ENCODE measurements at places on chromosomes 1 and 21. TPM values are rescaled to one million over a fixed set of nuclear protein-coding genes. Genes with fewer than 3 reads are reported as not detected.
A peak's percentile ranks its signal among the peaks of the same experiment; 100 is the strongest.

DNA sequence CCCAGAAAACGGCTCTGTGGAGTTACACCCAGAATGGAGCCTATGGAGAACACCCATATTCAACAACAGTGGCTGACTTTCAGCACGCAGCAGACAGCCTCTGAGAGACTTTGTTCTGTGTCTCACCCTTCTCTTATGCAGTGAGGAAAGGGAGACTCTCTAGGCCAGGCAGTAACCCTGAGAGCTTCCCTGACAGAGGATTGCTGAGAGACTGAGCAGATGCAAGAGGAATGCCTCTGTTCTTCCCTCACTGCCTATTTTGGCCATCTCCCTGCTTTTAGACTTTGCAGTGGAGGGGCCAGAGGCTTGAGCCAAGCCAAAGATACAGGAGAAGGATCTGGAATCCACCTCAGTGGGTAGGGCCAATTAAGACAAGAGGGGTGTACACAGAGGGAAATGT, 41.8 kb upstream of the SLC16A1 start:
- DNase-seq, result no peak

DNA sequence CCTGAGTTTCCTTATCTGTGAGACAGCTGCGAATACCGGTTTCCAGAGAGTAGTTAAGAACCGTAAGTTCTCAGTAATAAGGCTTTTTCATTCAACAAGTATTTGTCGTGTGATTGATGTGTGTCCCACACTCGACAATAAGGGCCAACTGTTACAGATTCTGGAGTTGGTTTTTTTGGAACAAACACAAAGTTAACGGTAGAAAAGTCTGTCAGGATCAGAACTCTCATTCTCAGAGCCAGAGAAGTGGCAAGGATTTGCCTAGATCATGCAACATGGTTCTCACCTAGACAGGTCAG, 837 bp downstream of the NUDC start:
- DNase-seq, result no peak

- DNase-seq, result no peak
Observed at GRCh38 chr1:7229696-7230631, 444.7 kb downstream of the CAMTA1 start.

The RAB7B gene
- total RNA-seq, result not detected

The UBAP2L gene
- total RNA-seq, result 128 TPM

DNA sequence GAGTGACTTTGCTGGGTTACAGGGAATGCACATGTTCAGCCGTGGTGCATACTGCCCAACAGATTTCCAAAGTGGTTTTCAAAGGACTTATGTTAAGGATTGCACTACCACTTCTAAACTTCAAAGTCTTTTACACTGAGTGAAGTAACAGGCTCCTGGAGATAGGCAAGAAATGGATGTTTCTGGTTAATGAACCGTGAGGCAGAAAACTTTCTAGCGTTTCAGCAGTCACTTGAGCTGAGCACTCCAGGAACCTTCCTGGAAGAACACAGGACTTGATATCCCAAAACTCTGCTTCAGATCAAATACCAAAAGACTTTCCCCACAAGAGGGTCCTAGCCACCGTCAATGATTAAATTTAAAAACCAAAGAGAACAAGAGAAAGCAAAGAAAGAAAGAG, 74.3 kb upstream of the ATP1A1 start:
- DNase-seq, result no peak

DNA sequence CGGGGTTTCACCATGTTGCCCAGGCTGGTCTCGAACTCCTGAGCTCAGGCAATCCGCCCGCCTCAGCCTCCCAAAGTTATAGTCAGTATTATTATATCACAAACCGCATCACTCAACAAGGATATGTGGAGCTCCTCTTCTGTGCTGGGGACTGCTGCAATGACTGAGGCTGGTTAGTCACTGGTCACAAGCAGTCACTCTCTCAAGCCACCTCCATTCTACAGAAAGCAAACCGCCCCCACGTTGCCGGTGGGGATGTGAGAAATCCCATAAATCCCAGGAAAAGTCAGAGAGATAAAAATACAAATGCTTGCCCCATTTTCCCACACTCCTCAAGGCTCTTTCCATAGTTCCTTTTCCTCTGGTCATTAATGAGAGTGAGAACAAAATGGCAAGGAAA, 155.7 kb downstream of the ADSS2 start:
- no peak for DNase-seq

GRCh38 chr1:218376722-218377121, 31.6 kb downstream of the TGFB2 start:
- peak; percentile 72 for DNase-seq

DNA sequence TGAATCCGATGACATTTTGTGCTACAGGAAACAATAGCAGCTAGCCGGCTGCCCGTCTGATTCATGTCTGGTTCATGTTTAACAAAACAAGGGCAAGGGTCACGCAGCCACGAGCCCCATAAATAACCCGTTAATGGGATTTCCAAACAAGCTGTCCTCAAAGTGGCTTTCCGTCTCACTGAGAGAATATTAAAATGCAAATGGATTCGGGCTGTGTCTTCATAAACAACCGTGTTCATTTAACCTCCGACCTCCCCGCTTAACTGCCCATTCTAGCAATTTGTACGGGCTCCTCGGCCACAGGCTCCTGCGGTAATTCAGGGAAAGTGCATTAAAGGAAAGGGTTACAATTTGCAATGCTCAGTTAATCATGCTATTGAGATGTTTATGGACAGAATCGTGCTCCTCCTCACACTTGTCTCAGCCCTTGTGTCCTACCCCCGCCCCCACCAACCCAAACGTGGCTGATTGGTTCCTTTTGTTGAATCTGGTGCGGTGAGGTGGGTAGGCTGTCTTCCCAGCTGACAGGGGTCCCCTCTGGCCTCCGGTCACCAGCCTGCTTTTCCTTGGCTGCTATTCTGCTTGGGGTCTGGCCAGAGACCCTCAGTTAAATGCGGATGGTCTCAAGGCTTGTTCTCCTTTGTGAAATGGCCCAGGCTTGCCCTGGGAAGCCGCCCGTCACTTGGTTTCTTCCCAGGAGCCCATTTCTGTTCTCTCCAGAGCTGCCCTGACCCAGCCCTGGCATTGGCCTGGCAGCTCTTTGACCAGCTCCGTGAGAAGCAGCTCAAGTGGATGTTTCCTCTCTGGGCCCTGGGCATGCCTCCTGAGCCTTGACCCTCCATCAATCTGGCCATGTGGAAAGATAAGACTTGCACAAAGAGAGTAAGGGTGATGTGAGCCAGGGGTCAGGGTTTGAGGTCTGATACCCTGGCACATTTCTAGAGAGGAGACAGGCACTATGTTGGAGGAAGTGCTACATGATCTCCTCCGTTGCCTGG, 200.7 kb upstream of the POU3F1 start:
- peak; percentile 55 for DNase-seq

DNA sequence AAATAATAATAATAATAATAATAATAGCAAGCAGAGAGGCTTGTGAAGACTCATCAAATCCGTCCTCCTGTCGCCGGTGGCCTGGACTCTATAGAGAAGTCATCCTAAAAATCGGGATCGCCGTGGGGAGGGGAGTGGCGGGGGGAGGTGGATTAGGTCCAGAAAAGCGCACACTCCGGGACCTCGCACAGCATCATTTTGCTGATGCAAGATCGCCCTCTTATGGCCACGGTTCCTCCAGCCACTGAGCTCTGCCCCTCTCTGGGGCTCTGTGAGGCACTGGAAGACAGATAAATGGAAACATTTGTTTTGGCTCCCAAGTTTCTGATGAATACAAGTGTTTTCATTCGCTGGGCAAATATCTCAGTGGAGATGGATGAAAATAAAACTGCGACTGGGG, 612.0 kb downstream of the MATN1 start:
- DNase-seq, result peak; percentile 71

- DNase-seq, result no peak
Observed at GRCh38 chr21:45318556-45319404, 31.1 kb upstream of the POFUT2 start.

- no peak for DNase-seq
Observed at GRCh38 chr1:245807306-245807705, 652.5 kb downstream of the KIF26B start.

DNA sequence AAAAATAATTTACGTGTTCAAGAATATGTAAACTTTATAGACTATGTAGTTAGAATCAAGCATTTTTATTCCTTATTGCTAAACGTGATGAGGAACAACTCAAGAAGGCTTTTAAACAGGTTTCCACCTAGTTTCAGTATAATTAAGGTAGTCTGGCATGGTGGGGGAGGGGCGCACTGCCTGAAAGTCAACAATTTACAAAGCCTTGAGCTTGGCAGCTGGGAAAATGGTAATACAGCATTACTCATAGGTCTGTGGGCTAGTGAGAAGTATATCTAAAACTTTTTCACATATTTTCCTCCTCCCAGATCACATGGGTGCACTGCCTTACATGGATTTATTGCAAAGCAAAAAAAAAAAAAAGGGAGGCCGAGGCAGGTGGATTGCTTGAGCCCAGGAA, 75.2 kb downstream of the EVI5 start:
- peak; percentile 72 for DNase-seq

DNA sequence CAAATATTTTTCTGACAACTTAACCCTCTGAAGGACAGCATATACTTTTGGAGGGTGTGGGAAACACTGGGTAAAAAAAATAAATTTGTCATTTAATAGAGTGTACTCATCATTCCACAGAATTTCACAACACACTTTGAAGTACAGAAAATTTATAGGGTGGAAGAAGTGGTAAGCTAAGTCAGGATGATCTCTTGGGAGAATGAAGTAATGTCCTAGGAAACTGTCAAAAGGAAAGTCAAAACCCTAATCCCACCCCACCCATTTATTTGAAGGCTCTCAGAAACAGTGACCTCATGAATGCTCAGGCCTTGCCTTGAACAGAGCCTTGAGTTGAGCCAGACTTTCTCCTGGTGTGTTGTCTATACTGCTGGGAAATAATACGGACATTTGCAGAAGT, 7.3 kb upstream of the UAP1 start:
- no peak for DNase-seq

GRCh38 chr1:90650401-90650800, 66.7 kb downstream of the BARHL2 start:
- no peak for DNase-seq

The SLC16A4 gene
- total RNA-seq, result 0.29 TPM

- DNase-seq, result peak; percentile 63
Observed at GRCh38 chr1:113615425-113615824, 143.9 kb downstream of the PHTF1 start.

DNA sequence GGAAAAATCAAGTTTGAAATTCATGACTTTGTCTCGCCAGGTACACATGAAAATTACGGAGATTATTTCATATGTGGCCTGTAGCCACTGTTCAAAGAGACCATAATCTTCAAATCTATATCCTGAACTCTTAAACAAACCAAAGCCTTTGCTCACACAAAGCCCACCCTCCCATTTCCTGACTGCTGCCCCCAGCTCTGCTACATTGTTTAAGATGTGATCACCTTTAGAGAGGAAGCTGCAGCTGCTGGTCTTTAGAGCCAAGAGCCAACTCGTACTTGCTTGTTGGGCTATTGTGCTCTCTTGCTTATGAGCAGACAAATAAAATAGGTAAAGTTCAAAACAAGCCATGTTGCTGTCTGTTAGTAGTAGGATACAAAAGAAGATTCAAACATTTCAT, 71.9 kb downstream of the DTL start:
- DNase-seq, result no peak

GRCh38 chr21:42859891-42860230, 19.5 kb downstream of the WDR4 start:
- DNase-seq, result no peak

The HPDL gene
- total RNA-seq, result not detected

DNA sequence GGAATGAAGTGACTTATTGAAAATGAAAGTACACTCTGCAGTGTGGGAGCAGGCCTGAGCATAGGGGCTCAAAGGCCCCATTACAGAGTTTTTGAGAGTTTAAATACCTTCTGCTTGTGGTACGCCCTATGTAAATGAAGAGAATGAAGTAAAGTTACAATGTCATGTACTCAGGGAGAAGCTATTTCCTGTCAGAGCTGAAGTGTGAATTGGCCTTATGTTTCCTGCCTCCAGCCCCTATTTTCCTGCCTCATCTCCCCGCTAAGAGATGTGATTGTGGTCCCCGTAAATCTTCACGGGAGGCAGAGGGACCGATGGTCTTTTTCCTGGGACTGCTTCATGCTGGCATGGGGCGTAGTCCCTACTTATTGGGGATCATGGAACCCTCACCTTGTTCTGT, 2.5 kb upstream of the ZNF683 start:
- DNase-seq, result no peak

DNA sequence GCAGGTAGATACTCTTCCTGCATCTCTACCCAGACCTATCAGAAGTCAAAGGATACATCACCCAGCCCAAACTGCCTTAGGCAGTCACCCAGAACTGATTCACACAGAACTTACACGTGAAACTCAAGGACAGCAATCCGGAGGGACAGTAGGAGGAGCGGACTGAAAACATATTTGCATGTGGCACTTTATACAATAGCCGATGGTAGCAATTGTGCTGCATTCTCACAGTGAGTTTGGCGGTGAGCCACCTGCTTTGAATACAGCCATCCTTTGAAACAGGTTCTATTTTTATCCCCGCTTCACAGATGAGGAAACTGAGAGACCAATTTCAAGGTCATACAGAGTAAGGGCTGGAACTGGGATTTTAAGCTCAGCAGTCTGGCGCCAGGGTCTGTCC, 69.5 kb downstream of the EDEM3 start:
- no peak for DNase-seq

The CFAP45 gene
- 1.6 TPM for total RNA-seq

The FAM177B gene
- total RNA-seq, result not detected

- DNase-seq, result peak; percentile 39
Observed at GRCh38 chr1:32337855-32338636, 2.0 kb upstream of the MARCKSL1 start.

The PLA2G2F gene
- 0.18 TPM for total RNA-seq

DNA sequence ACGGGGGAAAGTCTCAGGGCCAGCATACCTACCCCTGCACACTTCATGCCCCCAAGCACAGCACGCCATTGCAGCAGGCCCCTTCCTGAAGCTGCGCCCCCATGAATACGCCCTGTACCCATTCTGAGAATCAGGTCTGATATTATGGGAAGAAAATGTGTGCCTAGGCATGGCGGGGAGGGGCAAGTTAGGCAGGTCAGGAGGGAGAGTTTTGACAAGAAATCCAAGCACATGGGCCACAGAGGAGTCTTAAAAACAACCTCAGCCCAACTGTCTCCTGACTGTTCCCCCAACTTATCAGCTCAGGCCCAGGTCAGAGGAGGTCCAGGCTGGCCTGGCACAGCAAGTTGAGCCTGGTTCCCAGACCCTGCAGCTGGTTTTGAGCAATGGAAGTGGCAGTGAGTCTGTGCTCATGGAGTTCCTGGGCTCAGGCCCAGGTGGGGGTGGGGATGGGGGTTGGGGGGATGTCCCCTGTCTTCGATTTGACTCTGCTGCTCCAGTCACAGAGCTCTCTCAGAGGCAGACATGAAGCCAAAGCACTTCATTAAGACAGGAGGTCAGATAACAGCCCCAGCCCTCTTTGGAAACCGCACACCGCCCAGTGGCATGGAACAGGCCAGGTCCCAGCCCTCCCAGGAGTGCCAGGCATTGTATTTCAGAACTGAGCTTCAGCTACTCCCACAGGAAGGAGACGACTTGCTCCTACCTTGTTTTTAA, 20.6 kb upstream of the BCAR3 start:
- peak; percentile 80 for DNase-seq
